ENCODE measurements at places on chromosomes 6 and 20.

DNA sequence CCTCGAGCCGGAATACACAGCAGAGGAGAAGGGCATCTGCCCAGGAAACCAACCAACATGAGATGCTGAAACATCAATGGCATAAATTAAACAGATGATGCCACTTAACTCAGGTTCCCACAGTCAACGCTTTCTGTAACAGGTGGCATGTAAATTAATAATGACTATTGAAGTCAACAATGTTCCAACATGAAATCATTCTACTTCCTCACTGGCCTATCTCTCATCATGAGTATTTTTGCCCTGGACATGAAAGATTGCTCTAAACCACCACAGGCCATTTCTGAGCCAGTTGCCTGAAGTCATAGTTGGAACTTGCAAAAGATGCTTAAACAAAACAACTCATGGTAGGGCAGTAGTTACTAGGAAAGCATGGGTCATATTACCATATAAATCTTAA, 397.9 kb upstream of the JARID2 start:
- DNase-seq, result no peak

- no peak for DNase-seq
Observed at GRCh38 chr20:11232896-11233295, 559.1 kb upstream of the JAG1 start.

DNA sequence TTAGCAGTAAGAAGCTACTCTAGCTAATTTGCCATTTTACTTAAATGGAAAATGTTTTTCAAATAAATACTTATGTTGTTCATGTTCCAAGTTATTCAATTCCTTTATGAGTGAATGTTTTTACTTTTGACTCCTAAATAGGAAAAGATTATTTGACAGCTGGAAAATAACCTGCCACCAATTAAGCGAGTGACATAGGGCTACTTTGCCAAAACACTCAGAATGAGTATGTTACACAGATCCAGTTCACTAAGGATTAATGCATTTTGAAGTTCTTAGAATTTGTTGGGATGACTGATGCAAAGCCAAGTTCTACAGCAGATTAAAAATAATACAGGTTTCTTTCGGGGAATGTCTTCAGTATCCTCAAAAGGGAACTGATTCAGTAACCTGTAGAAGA, 144.4 kb downstream of the ADGRG6 start:
- DNase-seq, result no peak

- DNase-seq, result no peak
Observed at GRCh38 chr20:12570371-12570770, 438.4 kb upstream of the SPTLC3 start.

DNA sequence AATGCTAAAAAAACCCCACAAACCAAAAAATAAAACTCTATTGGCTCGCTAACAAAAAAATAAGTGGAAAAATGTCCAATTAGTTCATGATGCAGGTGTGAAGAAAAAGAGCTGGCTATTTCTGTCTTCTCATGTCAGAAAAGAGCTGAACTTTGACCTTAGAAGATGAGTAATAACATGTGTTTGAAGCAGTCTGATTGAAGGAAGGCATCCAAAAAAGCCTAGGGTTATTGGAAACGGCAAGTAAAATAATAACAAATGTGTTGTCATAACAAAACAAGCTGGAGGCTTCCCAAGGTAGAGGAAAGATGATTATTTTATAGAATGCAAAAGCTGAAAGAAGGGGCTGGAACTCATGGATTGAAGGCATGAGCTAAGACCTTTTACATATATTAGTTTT, 94.4 kb upstream of the FAM184A start:
- DNase-seq, result no peak

- no peak for DNase-seq
Observed at GRCh38 chr20:40965671-40966070, 63.0 kb upstream of the TOP1 start.

- no peak for DNase-seq
Observed at GRCh38 chr20:58840816-58841538, 9.7 kb downstream of the GNAS-AS1 start.
